Activated CD4-positive, alpha-beta T cell treated with anti-CD3 and anti-CD28 coated beads, Interleukin-2, Interleukin-4, amounts not matched to agents 100 ng/mL and 50 ng/mL, durations not matched to agents 16 hours and 8 hours (primary cell): ENCODE measurements at places on chromosomes 7 and 10.
A peak's percentile ranks its signal among the peaks of the same experiment; 100 is the strongest.

DNA sequence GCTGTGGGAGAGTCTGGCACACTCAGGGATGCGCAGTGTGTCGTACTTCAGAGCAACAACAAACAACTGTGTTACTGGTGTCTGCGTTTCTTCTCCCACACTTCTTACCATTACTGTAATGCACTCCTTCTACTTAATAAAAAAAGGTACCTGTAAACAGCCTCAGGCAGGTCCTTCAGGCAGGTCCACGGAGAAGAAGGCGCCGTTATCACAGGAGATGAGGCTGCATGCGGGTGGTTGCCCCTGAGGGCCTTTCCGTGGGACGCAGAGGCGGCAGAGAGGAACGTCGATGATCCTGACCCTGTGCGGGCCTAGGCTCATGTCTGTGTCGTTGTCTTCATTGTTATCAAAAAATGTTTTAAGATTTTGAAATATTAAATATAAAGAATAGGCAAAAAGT lies 29.4 kb downstream of the NKX6-2 start:
- no peak for DNase-seq

- DNase-seq, result no peak
Measured at GRCh38 chr7:76165106-76165972, 36.4 kb upstream of the SRRM3 start.

DNA sequence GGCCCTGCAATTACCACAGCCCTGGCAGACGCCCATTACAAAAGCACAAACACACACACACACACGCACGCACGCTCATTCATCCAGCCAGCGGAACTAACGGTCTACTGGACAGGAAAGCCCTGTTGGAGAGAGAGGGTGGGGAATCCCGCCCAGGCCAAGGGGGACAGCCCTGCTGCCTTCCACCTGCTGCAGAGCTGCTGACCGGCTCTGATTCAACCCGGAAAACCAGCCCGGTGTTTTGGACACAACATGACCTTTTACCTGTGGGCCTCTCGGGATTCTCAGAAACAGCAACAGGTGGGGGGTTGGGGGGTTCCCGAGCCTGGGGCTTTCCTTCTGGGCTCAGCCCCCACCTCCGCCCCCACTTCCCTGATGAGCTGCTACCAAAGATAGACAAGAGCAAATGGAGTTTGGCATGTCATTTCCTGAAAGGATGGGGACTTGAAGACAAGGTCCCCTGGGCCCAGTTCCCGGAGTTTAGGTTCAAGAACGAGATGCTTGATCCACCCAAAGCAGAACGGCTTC lies 18.5 kb upstream of the SERPINE1 start:
- no peak for DNase-seq

DNA sequence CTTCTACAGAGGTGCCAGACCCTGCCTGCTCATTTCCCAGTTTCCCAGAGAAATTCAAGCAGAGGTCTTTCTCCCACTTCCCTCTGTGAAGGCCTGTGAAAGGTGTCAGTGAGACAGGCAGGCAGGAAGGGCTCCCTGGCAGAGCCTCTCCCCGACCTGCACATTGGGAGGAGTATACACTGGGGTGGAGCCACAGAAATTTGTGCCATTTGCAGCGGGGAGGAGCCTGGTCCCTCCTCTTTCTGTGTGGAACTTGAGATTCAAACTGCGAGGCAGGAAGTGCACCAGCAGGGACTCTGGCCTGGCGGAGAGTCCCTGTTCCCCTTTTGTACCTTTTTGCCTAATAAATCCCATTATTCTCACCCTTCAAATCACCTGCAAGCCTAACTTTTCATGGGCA lies 54.6 kb upstream of the OPN4 start:
- DNase-seq, result peak; percentile 6

DNA sequence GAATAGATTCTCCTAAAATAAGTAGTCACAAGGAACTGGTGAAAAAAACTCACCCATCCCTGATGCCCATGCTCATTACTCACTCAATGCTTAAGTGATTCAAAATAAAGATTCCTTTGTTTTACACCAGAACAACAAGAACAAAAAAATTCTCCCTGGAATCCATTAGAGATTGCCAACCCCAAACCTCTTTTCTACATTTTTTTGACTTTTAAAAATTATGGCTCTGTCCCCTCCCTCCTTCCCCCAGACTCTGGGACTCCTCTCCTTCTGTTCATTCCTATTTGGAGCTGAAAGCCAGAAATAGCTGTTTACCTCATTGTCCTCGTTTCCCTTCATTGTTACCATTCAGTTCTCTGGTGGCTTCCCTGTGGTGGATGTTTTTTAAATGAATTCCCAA lies 63.2 kb upstream of the FHIP2A start:
- DNase-seq, result no peak

DNA sequence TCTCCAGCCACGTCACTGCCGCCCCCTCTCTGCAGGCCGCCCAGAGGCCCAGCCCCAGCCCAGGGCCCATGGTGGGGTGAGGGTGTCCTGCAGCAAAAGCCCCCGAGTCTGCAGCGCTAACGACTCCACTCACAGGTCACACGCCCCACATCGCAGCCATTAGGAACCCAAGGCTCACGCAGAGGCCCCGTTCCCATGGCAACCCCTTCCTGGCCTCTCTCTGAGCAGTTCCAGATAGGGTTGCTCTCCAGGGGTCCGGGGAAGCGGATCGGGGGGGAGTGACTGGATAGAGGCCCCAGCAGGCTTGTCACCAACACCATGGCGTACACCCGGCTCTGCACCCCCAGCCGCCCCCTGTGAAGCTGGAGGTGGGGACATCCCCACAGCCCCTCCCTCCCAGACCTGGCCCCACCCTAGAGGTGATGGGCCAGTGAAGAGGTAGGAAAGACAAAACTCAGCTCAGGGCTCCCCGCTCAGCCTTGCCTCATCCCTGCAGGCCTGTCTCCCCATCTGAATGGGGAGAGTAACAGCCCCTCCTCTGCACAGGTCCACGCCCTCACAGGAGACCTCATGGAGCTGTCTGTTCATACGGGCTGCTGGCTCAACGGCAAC lies 41.2 kb downstream of the TNRC18 start:
- DNase-seq, result no peak

DNA sequence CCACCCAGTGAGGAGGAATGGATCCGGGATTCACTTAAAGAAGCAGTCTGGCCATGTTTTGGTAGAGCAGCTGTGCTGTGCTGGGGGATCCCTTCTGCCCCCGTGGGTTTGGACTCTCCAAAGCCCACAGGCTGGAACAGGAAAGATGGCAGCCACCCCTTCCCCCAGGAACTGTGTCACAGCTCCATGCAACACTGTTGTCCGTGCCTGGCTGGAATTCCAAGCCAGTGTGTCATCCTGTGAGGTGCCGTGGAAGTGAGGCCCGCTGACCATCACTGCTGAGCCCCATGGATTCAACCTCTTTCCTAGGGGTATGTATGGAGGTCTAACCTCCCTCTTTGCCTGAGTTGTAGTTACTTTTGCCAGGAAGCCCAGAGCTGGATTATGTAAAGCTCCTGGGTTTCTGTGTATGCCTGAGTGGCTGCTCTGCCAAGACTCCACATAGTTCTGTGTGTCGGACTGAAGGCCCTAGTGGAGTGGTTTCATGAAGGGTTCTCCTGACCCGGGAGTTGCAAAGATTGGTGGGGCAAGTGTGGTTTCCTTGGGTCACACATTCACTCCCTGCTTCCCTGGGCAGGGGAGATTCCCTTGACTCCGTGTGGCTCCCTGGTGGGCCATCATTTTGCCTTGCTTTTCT lies 35.1 kb upstream of the PCGF5 start:
- DNase-seq, result no peak

GRCh38 chr7:97770850-97771249 lies 39.0 kb downstream of the TAC1 start:
- DNase-seq, result no peak

- peak; percentile 27 for DNase-seq
Measured at GRCh38 chr7:135414850-135415439, 95.0 kb downstream of the CNOT4 start.

DNA sequence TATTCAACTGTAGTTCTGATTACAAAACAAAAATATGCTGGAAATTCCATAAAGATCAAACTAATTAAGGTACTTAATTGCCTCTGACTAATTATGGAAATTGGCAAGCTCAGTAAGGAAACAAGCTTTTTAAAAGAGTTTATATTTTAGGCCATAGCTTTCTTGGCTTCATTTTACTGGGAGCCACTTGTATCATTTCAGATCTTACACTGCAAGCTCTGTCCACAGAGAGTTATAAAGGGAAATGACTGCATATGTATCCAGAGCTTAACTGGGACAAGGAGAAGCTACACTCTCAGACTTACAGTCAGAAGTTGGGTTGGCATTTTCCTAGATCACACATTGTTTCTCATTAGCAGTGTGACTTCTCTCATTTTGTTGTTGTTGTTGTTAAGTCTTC lies 92.4 kb downstream of the LRRN3 start:
- DNase-seq, result no peak

DNA sequence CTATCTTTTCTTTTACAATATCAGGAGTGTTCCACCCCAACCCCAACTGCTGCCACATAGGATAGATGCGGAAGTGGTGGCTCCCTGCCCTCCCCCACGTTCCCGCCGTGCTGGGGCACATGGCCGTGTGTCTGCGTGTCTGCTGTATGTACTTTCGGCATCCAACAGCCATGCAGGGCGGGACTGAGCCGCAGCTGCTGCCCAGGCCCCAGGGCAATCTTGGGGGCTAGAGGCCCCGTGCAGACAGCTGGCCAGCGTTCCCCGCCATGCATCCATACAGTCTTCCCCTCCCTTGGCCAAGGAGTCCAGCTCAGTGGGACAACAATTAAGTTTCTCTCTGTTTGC lies 162.7 kb downstream of the DGKB start:
- DNase-seq, result no peak

DNA sequence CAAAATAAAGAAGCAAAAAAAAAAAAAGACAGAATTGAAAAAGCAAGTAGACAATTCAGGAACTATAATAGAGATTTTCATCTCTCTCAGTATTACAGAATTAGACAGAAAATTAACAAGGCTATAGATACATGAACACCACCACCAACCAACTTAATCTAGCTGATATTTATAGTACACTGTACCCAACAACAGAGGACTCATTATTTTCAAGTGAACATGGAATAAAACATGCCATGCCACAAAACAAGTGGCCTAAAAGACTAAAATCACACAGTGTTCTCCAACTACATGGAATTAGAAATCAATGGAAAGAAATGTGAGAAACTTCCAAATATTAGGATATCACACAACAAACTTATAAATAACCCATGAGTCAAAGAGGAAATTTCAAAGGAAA lies 9.1 kb downstream of the TMEM168 start:
- DNase-seq, result no peak

- peak; percentile 11 for DNase-seq
Measured at GRCh38 chr10:21953585-21954057, 49.9 kb downstream of the DNAJC1 start.

- no peak for DNase-seq
Measured at GRCh38 chr10:97450828-97451227, 4.9 kb downstream of the ZDHHC16 start.

DNA sequence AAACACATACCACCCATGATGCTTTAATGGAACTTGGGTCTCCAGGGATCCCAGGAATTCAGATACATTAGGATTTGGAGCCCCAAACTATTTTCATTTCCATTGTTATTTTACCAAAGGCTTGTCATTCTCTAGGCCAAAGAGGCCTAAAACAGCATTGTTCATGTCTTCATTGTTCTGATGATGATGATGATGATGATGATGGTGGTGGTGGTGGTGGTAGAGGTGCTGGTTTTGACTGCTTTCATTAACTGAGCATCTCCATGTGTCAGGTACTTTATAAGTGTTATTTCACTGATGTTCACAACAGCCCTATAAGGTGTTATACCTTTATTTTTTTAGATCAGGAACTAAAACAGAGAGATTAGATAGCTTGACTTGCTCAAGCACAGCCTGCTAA lies 12.2 kb upstream of the RBM20 start:
- DNase-seq, result no peak

DNA sequence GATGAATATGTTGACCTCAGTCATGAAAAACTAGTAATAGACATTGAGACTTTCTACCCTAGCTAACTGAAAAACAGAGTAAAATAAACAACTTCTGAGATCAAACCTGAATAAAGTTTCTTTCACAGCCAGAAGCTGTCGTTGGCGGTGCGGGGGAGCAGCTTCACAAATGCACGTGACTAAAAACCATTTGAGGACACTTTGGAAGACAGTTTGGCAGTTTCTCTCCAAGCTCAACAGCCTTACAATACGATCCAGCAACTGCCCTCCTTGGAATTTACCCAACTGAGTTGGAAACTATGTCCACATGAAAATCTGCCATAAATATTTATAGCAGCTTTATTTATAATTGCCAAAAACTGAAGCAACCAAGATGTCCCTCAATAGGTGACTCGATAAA lies 63.1 kb downstream of the CYTH3 start:
- no peak for DNase-seq

GRCh38 chr10:74612195-74612594 lies 214.2 kb upstream of the KAT6B start:
- no peak for DNase-seq

GRCh38 chr7:85068799-85069198 lies 118.1 kb downstream of the SEMA3D start:
- no peak for DNase-seq

DNA sequence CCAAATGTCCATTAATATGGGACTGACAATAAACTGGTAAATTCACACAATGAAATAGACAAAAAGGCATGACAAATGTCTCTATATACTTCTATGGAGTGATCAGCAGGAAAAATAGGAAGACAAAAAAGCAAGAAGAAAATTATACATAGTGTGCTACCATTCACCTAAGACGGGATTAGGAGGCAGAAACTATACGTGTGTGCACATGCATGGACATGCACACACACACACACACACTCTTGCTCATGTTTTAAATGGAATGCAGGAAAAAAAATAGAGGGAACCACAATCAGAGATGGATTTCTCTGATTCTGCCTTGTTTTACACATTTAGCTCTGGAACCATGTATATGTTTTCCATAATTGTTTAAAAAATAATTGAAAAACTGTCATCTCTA lies 119.0 kb downstream of the ZFAND4 start:
- DNase-seq, result no peak
